ENCODE measurements at places on chromosomes 7 and 10. TPM values are rescaled to one million over a fixed set of nuclear protein-coding genes. Genes with fewer than 3 reads are reported as not detected.

DNA sequence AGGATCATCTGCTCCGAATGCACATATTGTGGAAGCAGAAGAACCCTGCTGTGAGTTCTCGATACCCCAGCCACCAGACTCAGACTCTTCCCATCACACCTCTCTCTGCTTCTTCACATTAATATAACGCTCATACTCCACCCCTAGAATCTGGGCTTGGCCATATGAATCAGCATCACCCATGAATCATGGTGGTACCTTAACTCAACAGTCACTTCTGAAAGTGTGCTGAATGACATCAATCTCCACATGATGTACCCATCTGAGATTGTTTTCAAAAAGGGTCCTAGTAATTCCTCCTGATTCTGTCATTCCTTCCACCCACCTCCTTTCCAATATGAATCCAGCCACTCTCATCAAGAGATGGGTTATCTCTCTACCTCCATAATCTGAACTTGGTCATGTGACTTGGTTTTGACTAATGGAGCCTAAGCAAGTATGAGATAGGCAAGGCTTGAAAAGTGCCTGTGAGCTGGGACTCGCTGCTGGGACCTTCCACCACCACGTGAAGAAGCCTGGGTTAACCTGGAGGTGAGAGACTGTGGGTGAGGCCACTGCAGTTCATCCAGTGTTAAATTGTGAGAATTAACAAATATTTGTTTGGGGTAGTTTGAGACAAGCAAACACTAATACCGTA is 15.4 kb downstream of the YWHAG start:
- peaks cover 29% of the 10 kb centered on the region for H3K4me1 ChIP-seq
- no peak overlapping the region for H3K4me3 ChIP-seq
- H3K27me3 ChIP-seq, result no peaks in the 10 kb centered on the region
- H3K36me3 ChIP-seq, result peaks cover 83% of the 10 kb centered on the region
- no peak overlapping the region for H3K27ac ChIP-seq

The PRPS1L1 gene
- total RNA-seq, result not detected

DNA sequence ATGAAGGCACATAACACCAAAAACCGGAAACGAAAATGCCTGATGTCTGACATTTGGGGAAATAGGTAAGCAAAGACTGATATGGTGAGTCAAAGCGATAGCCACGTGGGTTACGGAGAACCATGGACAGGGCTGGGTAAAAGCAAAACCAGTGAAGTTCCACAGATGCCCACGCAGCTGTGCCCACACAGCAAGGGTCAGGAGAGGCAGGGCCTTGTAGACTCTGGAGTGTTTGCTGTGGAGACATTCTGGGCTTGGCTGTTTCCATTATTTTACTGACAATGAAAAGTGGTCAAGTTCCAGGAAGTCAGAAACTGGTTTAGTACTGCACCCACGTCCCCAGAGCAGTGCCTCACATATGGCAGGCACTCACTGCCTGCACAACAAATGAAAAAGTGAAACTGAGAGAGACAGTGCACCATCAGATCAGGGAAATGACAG is 148.7 kb downstream of the ZMYND11 start:
- no peaks in the 10 kb centered on the region for H3K36me3 ChIP-seq
- no peak overlapping the region for H3K4me3 ChIP-seq
- no peaks in the 10 kb centered on the region for H3K27me3 ChIP-seq

DNA sequence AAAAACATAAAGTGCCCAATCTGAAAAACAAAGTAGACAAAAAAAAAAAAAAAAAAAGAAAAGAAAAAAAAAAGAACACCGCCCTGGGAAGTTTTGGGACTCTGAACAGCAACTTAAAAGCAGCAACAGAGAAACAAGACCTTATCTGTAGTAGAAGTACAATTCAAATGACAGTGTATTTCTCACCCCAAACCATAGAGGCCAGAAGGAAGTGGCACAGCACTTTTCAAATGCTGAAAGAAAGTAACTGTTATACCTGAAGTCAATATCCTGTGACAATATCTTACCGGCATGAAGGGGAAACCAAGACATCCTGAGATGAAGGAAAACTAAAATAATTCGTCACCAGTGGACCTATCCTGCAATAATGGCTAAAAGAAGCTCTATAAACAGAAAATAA is 112.1 kb downstream of the DNAJC1 start:
- no peaks in the 10 kb centered on the region for H3K4me1 ChIP-seq
- H3K27me3 ChIP-seq, result no peaks in the 10 kb centered on the region
- DNase-seq, result no peak

DNA sequence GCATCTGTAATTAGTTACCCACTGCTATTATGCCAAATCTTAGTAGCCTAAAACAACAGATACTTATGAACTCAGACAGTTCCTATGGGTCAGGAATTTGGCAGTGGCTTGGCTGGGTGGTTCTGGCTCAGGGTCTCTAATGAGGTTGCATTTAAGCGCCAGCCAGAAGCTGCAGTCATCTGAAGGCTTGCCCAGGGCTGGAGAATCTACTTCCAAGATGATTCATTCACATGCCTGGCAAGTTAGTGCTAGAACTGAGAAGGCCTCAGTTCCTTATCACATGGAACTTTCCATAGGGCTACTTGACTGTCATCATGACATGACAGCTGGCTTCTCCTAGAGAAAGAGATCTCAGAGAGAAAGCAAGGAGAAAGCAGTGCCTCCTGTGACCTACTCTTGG is 121.3 kb downstream of the AVL9 start:
- no peak overlapping the region for H3K27ac ChIP-seq
- no peak for DNase-seq
- peaks cover 3% of the 10 kb centered on the region for H3K4me1 ChIP-seq
- no peaks in the 10 kb centered on the region for H3K27me3 ChIP-seq
- H3K4me3 ChIP-seq, result no peak overlapping the region

The VSTM4 gene
- total RNA-seq, result 2.6 TPM

DNA sequence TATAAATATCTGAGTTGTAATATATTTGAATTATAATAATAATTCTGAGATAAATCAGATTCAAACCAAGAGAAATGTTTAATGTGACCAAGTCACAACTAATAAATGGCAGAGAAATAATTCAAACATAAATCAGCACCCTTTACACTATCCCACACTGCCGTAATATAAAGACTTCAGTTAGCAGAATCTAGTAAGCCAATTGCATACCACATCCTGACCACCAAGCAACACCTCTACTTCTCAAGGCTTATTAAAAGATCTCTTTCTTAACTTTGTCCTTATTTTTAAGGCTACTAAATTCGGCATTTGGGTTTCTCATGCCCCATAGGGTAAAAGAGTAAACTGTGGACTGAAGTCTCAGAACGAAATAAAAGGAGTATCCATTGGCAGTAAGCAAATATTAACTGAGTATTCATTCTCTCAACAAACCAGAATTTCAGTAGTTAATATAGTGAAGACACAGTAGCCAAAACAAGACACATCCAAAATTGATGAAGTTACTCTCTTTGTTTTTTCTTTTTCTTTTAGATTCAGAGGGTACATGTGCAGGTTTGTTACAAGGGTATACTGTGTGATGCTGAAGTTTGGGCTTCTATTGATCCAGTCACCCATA is 14.8 kb downstream of the ACBD5 start:
- DNase-seq, result no peak
- H3K27me3 ChIP-seq, result no peaks in the 10 kb centered on the region
- no peaks in the 10 kb centered on the region for H3K4me1 ChIP-seq
- H3K4me3 ChIP-seq, result no peak overlapping the region
- no peak overlapping the region for H3K27ac ChIP-seq

GRCh38 chr10:125021686-125022344 is 79.9 kb downstream of the ZRANB1 start:
- no peaks in the 10 kb centered on the region for H3K27me3 ChIP-seq
- no peak overlapping the region for H3K27ac ChIP-seq
- no peak overlapping the region for H3K4me3 ChIP-seq
- peaks cover 43% of the 10 kb centered on the region for H3K4me1 ChIP-seq
- peaks cover 6% of the 10 kb centered on the region for H3K36me3 ChIP-seq

- H3K4me1 ChIP-seq, result no peaks in the 10 kb centered on the region
- no peaks in the 10 kb centered on the region for H3K27me3 ChIP-seq
- H3K4me3 ChIP-seq, result no peak overlapping the region
- DNase-seq, result no peak
- H3K36me3 ChIP-seq, result no peaks in the 10 kb centered on the region
- no peak overlapping the region for H3K27ac ChIP-seq
Measured at GRCh38 chr7:146864644-146865043, 748.0 kb downstream of the CNTNAP2 start.

The PIK3CG gene
- 6.1 TPM for total RNA-seq

GRCh38 chr7:149505551-149505950 is 7.9 kb upstream of the ZNF746 start:
- no peaks in the 10 kb centered on the region for H3K4me1 ChIP-seq
- H3K27me3 ChIP-seq, result no peaks in the 10 kb centered on the region
- H3K27ac ChIP-seq, result no peak overlapping the region
- no peak for DNase-seq
- no peaks in the 10 kb centered on the region for H3K36me3 ChIP-seq

The COL17A1 gene
- 150 TPM for total RNA-seq

The SHTN1 gene
- total RNA-seq, result 12.5 TPM

GRCh38 chr7:20785157-20786048 is 1.3 kb downstream of the SP8 start:
- H3K27me3 ChIP-seq, result peaks cover 51% of the 10 kb centered on the region
- peak overlapping the region; percentile 18 for H3K4me3 ChIP-seq
- H3K36me3 ChIP-seq, result no peaks in the 10 kb centered on the region
- peaks cover 20% of the 10 kb centered on the region for H3K4me1 ChIP-seq
- H3K27ac ChIP-seq, result no peak overlapping the region

- H3K4me1 ChIP-seq, result no peaks in the 10 kb centered on the region
- H3K4me3 ChIP-seq, result no peak overlapping the region
- H3K27ac ChIP-seq, result no peak overlapping the region
- H3K36me3 ChIP-seq, result no peaks in the 10 kb centered on the region
Measured at GRCh38 chr7:31734456-31734855, 47.4 kb downstream of the PPP1R17 start.

DNA sequence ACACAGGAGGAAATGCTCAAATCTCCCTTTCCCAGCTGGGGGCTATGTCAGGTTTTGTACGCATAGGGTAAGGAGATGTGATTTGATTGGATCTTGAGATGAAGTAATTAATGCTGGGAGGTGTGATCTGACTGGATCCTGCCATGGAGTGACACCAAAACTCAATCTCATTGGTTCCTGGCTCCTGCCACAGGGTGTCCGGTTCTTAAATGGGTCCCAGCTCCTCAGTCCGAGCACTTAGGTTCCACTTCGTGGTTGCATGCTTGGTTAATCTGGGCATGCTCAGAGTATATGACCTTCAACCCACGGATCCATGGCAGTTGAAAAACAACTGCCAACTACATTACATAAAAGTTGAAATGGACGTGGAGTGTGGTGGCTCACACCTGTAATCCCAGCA is 3.1 kb upstream of the ZNF12 start:
- no peak overlapping the region for H3K4me3 ChIP-seq
- H3K36me3 ChIP-seq, result no peaks in the 10 kb centered on the region
- peaks cover 11% of the 10 kb centered on the region for H3K4me1 ChIP-seq
- no peak for DNase-seq
- no peak overlapping the region for H3K27ac ChIP-seq
- H3K27me3 ChIP-seq, result no peaks in the 10 kb centered on the region
